ENCODE measurements at places on chromosomes 5 and 9.

GRCh38 chr5:23717486-23717885, 210.1 kb downstream of the PRDM9 start:
- H3K4me3 ChIP-seq, result no peak overlapping the region
- no peak overlapping the region for H3K27ac ChIP-seq
- H3K27me3 ChIP-seq, result no peaks in the 10 kb centered on the region
- H3K36me3 ChIP-seq, result no peaks in the 10 kb centered on the region
- no peak for DNase-seq

GRCh38 chr9:37412431-37413151, 9.9 kb upstream of the GRHPR start:
- no peaks in the 10 kb centered on the region for H3K36me3 ChIP-seq
- no peak overlapping the region for H3K27ac ChIP-seq
- H3K4me1 ChIP-seq, result peaks cover 17% of the 10 kb centered on the region
- H3K27me3 ChIP-seq, result no peaks in the 10 kb centered on the region

DNA sequence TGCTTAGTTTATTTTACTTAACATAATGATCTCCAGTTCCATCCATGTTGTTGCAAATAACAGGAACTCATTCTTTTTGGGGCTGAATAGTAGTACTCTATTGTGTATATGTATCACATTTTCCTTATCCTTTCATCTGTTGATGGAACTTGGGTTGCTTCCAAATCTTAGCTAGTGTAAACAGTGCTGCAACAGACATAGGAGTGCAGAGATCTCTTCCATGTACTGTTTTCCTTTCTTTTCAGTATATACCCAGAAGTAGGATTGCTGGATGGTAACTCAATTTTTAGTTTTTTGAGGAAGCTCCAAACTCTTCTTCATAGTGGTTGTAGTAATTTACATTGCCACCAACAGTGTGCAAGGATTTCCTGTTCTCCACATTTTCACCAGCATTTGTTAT, 138.8 kb upstream of the POC5 start:
- H3K4me1 ChIP-seq, result no peaks in the 10 kb centered on the region
- no peak for DNase-seq
- H3K27me3 ChIP-seq, result no peaks in the 10 kb centered on the region
- no peak overlapping the region for H3K27ac ChIP-seq
- no peaks in the 10 kb centered on the region for H3K36me3 ChIP-seq
- H3K4me3 ChIP-seq, result no peak overlapping the region

- peaks cover 6% of the 10 kb centered on the region for H3K4me1 ChIP-seq
- no peaks in the 10 kb centered on the region for H3K36me3 ChIP-seq
- DNase-seq, result no peak
- H3K27ac ChIP-seq, result no peak overlapping the region
These were observed 5.5 kb downstream of the GGTA1 start for GRCh38 chr9:121494192-121494591.

- H3K4me1 ChIP-seq, result no peaks in the 10 kb centered on the region
- peak overlapping the region; percentile 29 for H3K27ac ChIP-seq
- no peaks in the 10 kb centered on the region for H3K36me3 ChIP-seq
- no peaks in the 10 kb centered on the region for H3K27me3 ChIP-seq
- peak; percentile 20 for DNase-seq
- no peak overlapping the region for H3K4me3 ChIP-seq
These were observed 605.0 kb upstream of the CLINT1 start for GRCh38 chr5:158463938-158464337.

DNA sequence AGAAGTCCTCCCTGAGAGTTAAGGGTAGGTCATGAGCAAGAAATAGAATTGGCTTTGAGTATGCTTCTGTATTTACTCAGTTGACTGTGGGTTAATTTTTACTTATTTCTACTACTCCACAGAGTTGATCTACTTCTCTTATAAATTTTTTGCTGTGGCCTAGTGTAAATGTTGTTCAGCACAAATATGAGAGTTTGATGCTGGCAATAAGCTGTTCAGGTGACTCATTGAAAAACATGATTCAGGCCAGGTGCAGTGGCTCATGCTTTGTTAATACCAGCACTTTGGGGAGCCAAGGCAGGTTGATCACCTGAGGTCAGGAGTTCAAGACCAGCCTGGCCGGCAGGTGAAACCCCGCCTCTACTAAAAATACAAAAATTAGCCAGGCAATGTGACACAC, 4.5 kb upstream of the CDK7 start:
- H3K36me3 ChIP-seq, result peaks cover 62% of the 10 kb centered on the region
- no peaks in the 10 kb centered on the region for H3K27me3 ChIP-seq
- no peak overlapping the region for H3K4me3 ChIP-seq
- peaks cover 8% of the 10 kb centered on the region for H3K4me1 ChIP-seq
- H3K27ac ChIP-seq, result no peak overlapping the region

GRCh38 chr9:107218829-107219485, 64.1 kb upstream of the RAD23B start:
- no peak overlapping the region for H3K27ac ChIP-seq
- no peaks in the 10 kb centered on the region for H3K36me3 ChIP-seq
- no peaks in the 10 kb centered on the region for H3K27me3 ChIP-seq
- H3K4me1 ChIP-seq, result no peaks in the 10 kb centered on the region
- H3K4me3 ChIP-seq, result no peak overlapping the region
- DNase-seq, result no peak

DNA sequence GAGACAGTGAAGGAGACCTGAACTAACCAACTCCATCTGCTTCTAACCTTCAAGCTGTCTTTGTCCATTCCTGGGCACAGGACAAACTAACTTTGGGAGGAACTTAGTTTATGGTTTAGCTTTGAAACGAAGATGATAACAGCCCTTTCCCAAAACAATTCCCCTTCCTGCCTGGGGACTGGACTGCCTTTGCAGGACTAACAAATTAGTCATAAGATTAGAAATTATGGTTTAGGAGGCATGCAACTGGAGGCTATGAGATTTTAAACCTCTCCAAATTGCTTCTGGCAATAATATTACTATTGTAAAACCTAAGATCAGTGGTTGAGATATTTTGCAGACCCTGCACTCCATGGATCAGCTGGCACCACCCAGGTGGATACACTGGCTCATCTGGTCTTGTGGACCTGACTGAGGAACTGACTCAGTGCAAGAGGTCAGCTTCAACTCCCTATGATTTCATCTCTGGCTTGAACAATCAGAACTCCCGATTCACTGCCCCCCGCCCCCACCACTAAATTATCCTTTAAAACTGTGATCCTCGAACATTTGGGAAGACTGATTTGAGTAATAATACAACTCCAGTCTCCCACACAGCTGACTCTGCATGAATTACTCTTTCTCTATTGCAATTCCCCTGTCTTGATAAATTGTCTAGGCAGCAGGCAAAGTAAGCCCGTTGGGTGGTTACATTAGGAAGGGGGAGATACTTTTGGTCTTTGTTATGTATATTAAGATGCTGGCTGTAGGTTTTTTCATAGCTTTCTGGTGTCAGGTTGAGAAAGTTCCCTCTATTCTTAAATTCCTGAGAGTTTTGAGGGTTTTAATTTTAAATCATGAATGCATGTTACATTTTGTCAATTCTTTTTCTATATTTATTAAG, 213.3 kb downstream of the TSSK1B start:
- no peaks in the 10 kb centered on the region for H3K27me3 ChIP-seq
- no peaks in the 10 kb centered on the region for H3K36me3 ChIP-seq
- H3K4me3 ChIP-seq, result no peak overlapping the region
- DNase-seq, result no peak
- peaks cover 46% of the 10 kb centered on the region for H3K4me1 ChIP-seq

- H3K27me3 ChIP-seq, result no peaks in the 10 kb centered on the region
- H3K36me3 ChIP-seq, result no peaks in the 10 kb centered on the region
- no peak overlapping the region for H3K27ac ChIP-seq
- H3K4me3 ChIP-seq, result no peak overlapping the region
- H3K4me1 ChIP-seq, result peaks cover 84% of the 10 kb centered on the region
These were observed 18.5 kb downstream of the CAMSAP1 start for GRCh38 chr9:135888766-135889394.

GRCh38 chr9:3525096-3525835, 535 bp downstream of the RFX3 start:
- no peaks in the 10 kb centered on the region for H3K4me1 ChIP-seq
- H3K27ac ChIP-seq, result peak overlapping the region; percentile 99
- H3K27me3 ChIP-seq, result no peaks in the 10 kb centered on the region
- DNase-seq, result peak; percentile 41
- H3K4me3 ChIP-seq, result peak overlapping the region; percentile 85

DNA sequence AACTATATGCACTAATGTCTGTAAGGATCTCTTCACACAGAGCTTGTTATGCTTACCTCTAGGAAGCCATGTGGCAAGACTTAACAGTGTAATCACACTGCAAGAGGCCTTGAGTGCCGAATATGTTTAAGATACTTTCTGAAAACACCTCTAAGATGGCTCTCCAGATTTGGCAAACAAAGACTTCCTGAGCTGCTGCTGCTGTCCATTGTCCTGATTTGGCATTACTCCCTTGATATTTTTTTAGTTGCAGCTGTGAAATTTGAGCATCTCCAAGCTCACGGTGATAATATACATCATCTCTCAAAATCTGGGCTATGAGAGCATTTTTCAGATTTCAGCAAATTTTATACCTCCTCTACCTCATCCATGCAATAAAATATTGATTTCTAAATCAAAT, 384.5 kb upstream of the CDH6 start:
- no peak overlapping the region for H3K4me3 ChIP-seq
- H3K27ac ChIP-seq, result no peak overlapping the region
- no peak for DNase-seq

DNA sequence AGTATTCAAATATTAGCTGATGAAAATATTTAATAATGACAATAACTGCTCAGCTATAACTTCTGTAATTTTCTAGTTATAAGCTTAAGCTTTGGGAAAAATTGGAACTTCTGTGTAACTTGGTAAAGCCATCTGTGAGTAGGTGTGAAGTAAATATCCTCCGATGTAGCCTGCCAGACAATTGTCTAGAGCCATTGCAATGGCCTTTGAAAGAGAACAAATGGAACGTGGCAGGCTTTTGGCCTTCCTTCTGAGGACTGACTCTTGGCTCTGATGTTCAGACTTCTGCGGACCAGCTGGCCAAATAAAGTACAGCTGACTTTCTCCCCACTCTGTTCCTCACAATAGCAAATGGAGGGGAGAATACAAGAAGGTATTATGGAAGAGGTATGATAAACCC, 203.4 kb upstream of the NMUR2 start:
- DNase-seq, result no peak
- no peaks in the 10 kb centered on the region for H3K27me3 ChIP-seq
- H3K4me3 ChIP-seq, result no peak overlapping the region

DNA sequence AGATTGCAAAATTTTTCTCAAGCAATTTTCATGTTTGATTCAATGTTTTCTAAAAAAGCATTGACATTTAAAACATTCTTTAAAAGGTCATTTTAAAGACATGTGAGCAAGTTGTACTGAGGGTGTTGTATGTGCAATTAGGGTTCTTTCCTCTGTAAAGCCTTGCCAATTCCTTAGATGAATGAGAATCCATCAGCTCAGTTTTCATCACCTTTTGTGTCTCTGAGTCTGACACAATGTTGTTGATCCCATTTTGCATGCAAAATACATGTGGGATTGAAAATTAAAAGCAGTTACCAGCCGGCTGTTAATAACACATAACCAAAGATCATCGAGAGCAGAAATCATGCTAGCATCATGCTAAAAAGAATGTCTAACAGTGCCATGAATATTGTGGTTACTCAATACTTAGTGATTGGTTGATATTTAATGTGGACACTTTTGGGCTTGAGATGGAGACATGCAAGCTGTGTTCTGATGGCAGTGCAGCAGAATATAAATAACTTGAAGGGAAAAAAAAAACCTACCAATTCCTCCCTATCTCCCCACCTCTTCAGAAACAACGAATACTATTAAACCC, 57.7 kb downstream of the FGF10 start:
- H3K4me3 ChIP-seq, result no peak overlapping the region
- no peak overlapping the region for H3K27ac ChIP-seq
- no peaks in the 10 kb centered on the region for H3K4me1 ChIP-seq
- DNase-seq, result no peak
- no peaks in the 10 kb centered on the region for H3K27me3 ChIP-seq

DNA sequence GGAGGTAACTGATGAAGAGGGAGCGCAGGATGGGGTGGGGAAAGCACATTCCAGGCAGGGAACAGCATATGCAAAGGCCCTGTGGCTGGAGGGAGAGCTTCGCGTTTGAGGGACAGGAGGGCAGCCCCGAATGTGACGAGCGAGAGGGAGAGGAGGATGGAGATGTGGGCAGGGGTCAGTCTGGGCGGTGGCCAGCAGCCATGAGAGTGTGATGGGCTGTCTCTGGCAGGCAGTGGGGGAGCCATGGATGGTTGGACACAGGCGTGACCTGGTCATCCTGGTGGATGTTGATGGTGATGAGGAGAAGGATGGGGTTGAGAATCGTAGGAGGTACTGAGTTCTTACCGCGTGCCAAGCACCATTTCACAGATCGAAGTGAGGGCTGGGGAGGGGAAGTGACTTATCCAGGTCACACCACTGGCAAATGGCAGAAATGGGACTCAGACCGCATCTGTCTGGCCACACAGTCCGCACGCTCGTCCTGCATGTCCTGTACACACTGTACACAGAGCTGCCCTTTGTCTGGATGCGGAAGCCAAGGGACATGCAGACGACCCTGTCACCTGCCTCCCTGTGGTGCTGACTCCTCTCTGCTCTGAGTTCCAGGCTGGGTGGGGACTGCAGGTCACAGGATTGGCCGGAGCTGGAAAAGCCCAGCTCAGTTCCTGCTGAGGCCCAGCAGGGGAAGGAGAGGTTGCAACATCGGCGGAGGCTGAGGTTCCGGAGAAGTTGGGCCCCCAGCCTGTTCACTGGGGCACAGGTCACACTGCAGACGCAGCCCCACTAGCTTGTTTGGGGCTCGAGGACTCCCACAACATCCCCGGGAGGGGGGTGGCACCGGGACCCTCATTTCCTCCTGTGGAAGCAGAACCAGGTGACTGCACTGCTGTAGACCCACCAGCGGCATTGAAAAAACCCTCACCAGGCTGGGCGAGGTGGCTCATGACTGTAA, 165.6 kb upstream of the IER5L start:
- H3K27me3 ChIP-seq, result no peaks in the 10 kb centered on the region
- no peak for DNase-seq
- H3K4me3 ChIP-seq, result no peak overlapping the region

- H3K36me3 ChIP-seq, result no peaks in the 10 kb centered on the region
- H3K4me1 ChIP-seq, result no peaks in the 10 kb centered on the region
- DNase-seq, result no peak
- H3K27me3 ChIP-seq, result no peaks in the 10 kb centered on the region
- H3K4me3 ChIP-seq, result no peak overlapping the region
These were observed 340.7 kb downstream of the NR2F1-AS1 start for GRCh38 chr5:93240228-93240834.

DNA sequence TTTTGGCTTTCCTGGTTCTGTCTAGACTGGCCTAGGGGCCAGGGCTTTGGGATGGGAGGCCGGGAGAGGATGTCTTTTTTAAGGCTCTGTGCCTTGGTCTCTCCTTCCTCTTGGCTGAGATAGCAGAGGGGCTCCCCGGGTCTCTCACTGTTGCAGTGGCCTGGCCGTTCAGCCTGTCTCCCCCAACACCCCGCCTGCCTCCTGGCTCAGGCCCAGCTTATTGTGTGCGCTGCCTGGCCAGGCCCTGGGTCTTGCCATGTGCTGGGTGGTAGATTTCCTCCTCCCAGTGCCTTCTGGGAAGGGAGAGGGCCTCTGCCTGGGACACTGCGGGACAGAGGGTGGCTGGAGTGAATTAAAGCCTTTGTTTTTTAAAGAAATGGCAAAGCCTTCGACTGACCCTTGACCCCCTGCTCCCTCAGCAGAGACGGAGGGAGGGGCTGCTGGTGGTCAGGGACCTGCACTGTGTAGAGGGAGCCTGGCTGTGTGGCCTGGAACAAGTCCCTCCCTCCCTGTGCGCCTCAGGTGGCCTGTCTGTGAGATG, 11.1 kb downstream of the FPGS start:
- H3K27me3 ChIP-seq, result no peaks in the 10 kb centered on the region
- H3K27ac ChIP-seq, result peak overlapping the region; percentile 58
- peaks cover 54% of the 10 kb centered on the region for H3K4me1 ChIP-seq
- no peak overlapping the region for H3K4me3 ChIP-seq
- peaks cover 92% of the 10 kb centered on the region for H3K36me3 ChIP-seq
